ENCODE measurements at places on chromosomes 5 and 9.

DNA sequence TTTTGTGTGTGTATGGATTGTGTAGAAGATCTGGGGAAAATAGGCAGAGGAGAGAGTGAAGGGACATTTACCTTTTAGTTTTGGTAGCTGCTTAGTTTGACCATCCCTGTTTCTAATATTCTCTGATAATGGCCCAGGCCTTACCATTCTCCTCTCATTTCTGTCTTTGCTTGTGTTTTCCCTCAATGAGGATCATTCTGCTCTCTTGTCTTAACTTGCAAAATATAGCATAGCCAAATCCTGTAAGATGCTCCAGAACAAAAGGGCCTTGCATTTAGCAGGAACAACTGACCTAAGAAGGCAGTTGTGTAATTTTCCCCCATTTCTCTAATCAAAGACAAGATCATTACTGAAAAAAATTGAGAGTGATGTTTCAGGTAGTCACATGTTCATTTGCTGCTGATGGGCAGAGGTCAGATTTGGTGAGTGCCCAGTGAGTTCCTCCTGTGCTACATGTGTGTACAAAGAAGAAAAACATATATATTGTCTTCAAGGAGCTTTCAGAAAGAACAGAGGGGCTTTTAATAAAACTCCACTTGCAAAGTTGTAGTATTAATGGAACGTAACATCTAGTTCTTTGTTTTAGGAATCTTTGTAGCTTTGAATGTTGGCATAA is 139.5 kb downstream of the KDM4C start:
- DNase-seq, result no peak

DNA sequence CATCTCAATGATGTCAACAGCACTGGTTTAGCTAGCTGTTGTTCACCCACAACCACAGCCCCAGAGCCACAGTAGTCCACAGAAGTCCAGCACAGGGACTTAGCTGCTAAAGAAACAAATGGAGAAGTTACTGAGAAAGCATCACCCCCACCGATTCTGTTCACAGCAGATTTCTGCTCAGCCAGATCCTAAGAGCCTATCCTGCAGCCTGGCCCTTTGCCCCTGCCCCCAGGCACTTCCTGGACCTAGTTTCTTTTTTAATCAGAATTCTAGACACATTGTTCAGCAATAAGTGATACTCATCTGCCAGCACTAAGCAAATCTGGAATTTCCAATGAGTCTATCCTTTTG is 7.4 kb downstream of the B4GALT1 start:
- no peak for DNase-seq

DNA sequence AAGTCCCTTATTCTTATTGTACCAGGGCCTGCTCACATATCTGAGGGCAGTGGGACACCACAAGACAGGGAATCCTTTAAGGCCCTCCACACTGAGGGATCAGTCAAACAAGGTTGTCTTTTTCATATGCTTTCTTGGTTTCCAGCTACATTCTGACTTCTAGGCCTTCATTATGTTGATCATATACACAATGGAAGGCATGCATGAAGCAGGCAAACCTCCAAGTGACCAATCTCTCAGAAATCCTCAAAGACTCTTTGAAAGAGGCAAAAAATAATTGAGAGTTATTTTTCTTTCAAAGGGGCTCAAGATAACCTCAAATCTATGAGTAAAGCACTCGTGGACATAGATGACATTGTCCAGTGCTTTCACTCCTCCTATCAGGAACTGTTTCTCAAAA is 1195.9 kb upstream of the ACO1 start:
- DNase-seq, result no peak

DNA sequence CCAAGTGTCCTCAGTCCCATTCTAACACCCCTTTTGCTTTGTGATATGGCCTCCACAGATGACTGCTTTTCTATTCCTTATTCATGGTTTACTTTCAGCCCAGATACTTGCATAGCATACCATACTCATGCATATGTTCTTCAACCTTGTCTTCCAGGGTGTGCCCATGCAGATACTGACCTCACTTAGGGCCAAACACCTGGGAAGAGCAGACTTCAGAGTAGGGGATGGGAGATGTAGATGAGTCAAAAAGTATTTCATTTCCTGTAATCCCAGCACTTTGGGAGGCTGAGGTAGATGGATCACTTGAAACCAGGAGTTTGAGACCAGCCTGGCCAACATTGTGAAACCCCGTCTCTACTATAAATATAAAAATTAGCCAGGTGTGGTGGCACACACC is 58.3 kb downstream of the NRG2 start:
- no peak for DNase-seq

GRCh38 chr9:4799033-4799430 is 6.3 kb downstream of the RCL1 start:
- DNase-seq, result no peak

DNA sequence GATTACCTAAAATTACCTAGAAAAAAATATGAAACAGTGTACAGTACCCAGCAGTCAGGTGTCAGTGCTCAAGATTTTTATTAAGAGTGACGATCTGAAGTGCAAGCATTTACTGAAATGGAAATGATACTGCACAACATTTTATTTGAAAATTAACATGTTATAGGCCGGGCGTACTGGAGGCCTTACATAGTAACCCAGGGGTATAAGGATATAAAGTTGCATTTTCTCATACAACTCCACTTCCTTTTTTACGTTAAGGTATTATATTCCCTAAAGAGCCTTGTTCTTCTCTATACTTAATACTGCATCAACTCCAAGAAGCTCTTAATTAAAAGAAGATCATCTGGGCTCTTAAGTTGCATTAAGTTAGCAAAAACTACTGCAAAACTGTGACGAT is 3.3 kb downstream of the MAT2B start:
- no peak for DNase-seq

- DNase-seq, result no peak
Measured at GRCh38 chr5:20610681-20611080, 622.7 kb upstream of the CDH18 start.

GRCh38 chr5:61901997-61902396 is 404.0 kb upstream of the KIF2A start:
- no peak for DNase-seq

GRCh38 chr9:4164356-4164755 is 135.5 kb downstream of the GLIS3 start:
- no peak for DNase-seq

- DNase-seq, result no peak
Measured at GRCh38 chr5:156497804-156498208, 170.8 kb downstream of the SGCD start.

DNA sequence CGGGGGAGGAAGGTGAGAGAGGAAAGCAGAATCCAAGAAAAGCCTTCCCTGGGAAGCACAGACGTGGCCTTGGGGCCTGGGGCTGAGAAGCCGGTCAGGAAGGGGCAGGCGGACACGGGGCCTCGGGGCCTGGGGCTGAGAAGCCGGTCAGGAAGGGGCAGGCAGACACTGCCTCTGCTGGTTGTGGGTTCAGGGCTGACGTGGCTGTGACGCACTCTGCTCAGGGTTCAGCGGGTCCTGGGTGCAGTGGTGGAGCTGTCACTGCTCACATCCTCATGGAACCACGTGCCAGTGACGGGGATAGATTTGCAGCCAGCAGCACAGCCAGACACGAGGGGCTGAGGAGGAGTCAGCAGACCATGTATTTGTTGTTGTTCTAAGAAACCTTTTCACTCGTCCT is 12.8 kb downstream of the PAEP start:
- DNase-seq, result no peak

Data from fibroblast of skin of left biceps (primary cell).